Liver (tissue), 10 donors: ENCODE measurements at places on chromosomes 1 and 21.

DNA sequence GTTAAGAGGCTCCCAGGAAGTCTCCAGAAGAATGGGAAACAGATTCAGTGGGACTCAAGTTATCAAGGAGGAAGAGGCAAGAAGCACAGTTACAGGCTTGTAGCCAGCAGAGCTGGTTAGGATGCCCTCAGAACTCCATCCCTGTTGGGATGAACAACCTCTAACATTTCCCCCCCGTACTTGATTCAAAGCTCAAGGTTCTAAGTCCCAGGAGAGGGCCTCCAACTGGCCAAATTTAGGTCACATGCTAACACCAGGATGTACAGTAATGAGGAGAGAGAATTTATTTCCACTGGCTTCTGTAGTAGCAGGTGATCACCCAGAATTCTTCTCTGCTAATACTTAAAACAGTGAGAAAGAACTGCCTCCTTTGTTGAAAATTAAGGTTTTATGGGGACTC is 22.3 kb upstream of the HSPA13 start:
- no peak for DNase-seq

- no peak for DNase-seq
These were observed 543.7 kb downstream of the NPHP4 start for GRCh38 chr1:5448486-5448885.

GRCh38 chr1:180231506-180231921 is 1.4 kb downstream of the LHX4 start:
- DNase-seq, result no peak

DNA sequence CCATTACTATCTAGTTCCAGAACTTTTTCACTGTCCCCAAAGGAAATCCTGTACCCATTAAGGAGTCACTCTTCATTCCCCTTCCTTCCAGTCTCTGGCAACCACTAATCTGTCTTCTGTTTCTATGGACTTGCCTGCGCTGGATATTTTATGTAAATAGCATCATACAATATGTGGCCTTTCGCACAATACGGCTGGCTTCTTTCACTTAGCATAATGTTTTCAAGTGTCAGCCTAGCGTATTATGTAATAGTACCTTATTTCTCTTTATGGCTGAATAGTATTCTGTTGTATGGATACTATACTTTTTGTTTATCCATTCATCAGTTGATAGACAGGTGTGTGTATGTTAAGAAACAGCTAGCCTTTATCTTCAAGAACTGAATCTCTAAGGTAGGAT is 14.3 kb downstream of the ATF3 start:
- DNase-seq, result no peak

DNA sequence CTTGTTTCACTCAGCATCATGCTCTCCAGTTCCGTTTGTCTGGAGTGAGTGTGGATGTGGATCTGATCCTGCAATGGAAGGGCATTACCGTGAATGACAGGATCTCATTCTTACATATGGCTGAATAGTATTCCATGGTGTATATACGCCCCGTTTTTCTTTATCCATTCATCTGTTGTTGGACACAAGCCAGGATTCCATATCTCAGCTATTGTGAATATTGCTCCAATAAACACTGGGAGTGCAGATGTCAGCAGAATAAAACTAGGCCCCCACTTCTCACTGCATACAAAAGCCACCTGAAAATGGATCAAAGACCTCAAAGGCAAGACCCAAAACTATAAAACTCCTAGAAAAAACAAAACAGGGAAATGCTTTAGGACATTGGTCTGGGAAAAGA is 120.3 kb upstream of the TMPRSS2 start:
- no peak for DNase-seq

- DNase-seq, result no peak
These were observed 335.6 kb downstream of the LRRIQ3 start for GRCh38 chr1:73862355-73862754.
